Activated CD8-positive, alpha-beta memory T cell treated with anti-CD3 and anti-CD28 coated beads for 48 hours (primary cell): ENCODE measurements at places on chromosomes 1 and 21.
A peak's percentile ranks its signal among the peaks of the same experiment; 100 is the strongest.

GRCh38 chr1:113608399-113608798 is 150.9 kb downstream of the PHTF1 start:
- DNase-seq = no peak

- DNase-seq = no peak
These were observed 50.2 kb upstream of the TNR start for GRCh38 chr1:175793617-175794016.

DNA sequence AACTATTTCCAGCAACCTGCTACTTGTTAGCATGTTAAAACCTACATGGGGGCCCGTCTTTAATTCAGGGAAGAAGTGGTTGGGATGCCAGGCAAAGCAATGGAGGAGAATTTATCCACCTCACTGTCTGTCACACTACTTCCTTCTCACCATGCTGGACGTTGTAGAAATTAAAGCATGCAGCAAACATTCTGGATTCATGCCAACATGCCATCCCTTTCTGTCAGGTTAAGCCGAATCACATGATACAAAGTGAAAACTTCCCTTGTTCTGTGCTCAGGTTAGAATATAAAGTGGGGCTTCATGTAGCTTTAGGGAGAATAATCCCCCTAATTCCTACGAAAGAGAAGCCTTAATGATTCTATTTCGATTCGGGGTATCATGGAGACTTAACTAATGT is 95.5 kb downstream of the ERG start:
- DNase-seq = no peak

GRCh38 chr1:158496374-158496773 is 24.4 kb downstream of the OR10R2 start:
- no peak for DNase-seq

GRCh38 chr1:41683681-41684500 is 199.4 kb upstream of the EDN2 start:
- no peak for DNase-seq

DNA sequence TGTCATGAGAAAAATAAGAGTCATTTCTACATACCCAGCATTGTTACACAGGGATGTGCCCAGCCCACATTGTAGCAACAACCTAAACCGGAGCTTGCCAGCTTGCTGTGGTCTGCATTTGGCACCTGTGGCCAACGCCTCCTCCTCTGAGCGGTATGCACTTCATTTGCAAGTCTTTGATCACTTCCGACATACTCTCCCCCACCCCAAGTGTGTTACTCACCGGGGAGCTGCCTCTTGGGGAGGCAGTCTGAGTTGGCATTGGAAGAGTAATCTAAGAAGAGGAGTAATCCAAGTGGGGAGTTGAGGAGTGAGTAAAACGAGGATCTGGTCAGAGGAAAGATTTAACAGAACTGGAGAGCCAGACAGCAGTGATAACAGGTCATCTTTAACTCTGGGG is 3.8 kb downstream of the BCL9 start:
- peak; percentile 16 for DNase-seq

DNA sequence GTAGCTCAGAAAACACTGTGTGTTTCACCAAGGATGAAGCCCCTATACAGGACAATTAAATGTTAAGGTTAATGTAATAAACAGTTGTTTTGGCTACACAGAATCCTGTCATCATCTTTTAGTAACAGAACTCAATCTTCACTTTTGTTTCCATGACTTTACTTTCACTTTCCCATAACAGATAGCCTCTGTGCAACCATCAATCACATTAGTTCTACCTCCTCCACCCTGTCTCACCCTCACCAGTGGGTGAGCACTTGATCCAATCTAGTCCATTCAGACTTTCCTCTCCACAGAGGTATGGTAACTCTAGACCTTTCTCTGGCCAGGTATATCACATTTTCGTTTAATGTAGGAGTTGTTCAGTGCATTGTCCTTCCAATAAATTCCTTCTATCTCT is 1018.5 kb downstream of the ADGRL2 start:
- DNase-seq = no peak

DNA sequence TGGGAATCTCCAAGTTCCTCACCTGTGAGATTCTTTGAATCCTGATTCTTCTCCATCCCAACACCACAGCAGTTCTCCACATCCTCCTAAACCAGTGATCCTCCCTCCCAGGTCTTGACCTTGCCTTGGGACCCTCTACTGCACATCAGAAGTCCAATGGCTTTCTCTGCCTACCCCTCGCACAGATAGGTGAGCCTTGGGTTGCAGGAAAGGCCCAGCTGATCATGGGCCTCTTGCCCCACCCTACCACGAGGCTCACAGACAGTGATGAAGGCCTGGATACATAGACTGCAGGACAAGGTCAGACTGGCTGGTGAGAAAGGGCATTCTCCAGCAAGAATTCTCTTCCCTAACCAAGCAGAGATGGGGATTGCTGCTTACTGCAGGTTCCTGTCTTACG is 825 bp downstream of the FABP3 start:
- DNase-seq = no peak

GRCh38 chr1:116667575-116668105 is at the start of gene IGSF3:
Gene IGSF3, minus strand, starts transcription at chr1:116667733. Its CDS starts 1,407 bp downstream, at chr1:116666326.
- DNase-seq = peak; percentile 12

- DNase-seq = no peak
These were observed 41.8 kb downstream of the MACO1 start for GRCh38 chr1:25472471-25472870.

- DNase-seq = no peak
These were observed 35.6 kb downstream of the NGF start for GRCh38 chr1:115302390-115302961.

GRCh38 chr1:194117582-194117981 is 931.2 kb upstream of the B3GALT2 start:
- no peak for DNase-seq

DNA sequence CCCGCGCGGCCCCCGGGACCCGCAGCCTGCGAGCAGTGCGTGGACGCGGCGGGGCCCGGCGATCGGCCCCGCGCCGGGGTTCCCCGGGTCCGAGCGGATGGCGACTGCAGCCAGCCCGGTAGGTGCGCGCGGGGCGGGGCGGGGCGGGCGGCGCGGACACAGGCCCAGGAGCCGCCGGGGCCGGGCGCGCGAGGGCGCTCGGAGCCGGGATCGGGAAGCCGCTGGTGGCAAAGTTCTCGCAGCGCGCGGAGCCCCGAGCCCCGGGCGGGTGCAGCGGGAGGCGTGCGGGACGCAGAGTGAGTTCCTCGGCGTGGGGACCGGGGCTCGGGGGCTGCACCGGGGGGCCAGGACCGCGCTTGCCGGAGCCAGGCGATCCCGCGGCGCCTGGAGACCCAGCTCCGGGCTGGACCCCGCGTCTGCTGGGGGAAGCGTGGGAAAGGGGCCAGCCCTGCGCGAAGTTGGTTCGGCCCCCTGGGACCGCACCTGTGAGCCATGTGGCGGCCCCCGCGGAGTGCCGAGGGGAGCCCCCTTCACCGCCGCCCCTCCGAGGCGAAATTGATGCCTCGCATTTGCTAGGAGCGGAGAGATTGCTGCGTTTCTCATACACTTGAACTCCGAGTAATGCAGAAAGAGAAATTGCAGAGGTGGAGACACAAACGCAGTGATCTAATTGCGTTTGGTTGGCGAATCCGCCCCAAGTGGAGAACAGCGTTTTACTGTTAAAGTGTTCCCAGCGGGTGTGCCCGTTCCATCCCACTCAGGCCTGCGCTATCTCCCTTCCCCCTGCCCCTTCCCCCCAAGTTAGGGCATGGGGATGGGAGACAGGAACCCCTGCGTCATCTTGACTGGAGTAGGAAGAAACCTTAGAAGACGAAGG is 228.9 kb upstream of the TMEM51 start:
- DNase-seq = no peak

- no peak for DNase-seq
These were observed 19.7 kb downstream of the OR6Y1 start for GRCh38 chr1:158534496-158534895.

- no peak for DNase-seq
These were observed 3.2 kb downstream of the PTP4A2 start for GRCh38 chr1:31934706-31935629.

GRCh38 chr1:69661686-69662085 is 94.0 kb downstream of the LRRC7 start:
- no peak for DNase-seq

- no peak for DNase-seq
These were observed 32.4 kb downstream of the IER5 start for GRCh38 chr1:181120924-181121323.

GRCh38 chr1:232686346-232686745 is 56.4 kb upstream of the SIPA1L2 start:
- DNase-seq = no peak

GRCh38 chr1:64199154-64199553 is 4.3 kb upstream of the UBE2U start:
- no peak for DNase-seq

- DNase-seq = no peak
These were observed 739 bp downstream of the ZNF593 start for GRCh38 chr1:26170472-26170821.

DNA sequence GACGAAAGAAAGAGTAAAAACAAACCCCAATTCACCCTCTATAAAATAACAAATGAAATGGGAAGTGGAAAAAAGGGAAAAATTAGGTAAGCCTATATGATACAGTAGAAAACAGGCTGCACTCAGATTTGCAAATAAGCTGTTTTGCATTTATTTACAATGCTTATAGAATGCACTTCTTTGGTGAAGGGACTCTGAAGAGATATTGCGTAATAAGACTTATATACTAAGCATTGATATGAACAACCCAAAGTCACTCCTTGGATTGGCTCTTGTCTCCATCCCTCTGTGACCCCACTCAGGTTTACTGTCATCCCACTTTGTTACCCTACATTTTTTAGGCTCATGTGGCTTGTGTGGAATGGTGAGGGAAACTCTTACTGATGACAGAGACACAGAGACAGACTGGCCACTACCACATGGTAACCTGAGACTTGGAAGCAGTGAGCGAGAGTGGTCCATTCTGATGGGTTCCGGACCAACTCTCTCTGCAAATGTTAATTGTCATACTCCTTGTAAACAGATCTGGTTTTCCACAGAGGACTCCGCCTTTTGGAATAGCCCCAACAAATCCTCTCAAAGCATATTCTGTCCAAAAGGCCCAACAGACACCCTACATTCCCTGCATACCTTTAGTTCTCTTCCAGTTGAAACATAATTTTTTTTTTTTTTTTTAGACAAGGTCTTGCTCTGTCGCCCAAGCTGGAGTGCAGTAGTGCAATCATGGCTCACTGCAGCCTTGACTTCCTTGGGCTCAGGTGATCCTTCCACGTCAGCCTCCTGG is 11.0 kb downstream of the GSTM5 start:
- DNase-seq = no peak

DNA sequence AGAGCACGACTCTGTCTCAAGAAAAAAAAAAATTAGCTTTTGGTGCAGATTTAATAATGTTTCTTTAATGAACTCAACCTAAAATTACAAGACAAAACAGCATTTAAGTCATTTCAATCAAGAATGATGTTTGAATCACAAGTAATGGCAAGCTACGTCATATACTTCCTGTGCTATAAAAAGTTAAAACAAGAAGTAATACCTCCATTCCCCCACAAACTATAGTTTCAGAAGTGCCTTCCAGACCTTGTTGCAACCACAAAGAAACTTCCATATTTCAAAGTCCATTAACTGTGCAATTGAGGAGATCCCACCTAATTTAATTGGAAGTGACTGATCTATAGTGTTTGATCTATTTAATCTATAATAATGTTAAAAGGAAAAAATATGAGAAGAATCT is 15.1 kb downstream of the NRDC start:
- DNase-seq = no peak

- no peak for DNase-seq
These were observed 32.1 kb downstream of the JAK1 start for GRCh38 chr1:64934115-64934877.
